ENCODE measurements at places on chromosomes 2 and 18. TPM values are rescaled to one million over a fixed set of nuclear protein-coding genes. Genes with fewer than 3 reads are reported as not detected.

The PARD6G gene
- 3.3 TPM for total RNA-seq

The SERPINB2 gene
- 0.27 TPM for total RNA-seq

The FSHR gene
- total RNA-seq, result not detected

The ASPRV1 gene
- total RNA-seq, result 0.47 TPM

The MOGAT1 gene
- total RNA-seq, result not detected

The POTEI gene
- total RNA-seq, result 0.33 TPM

The INHA gene
- total RNA-seq, result not detected

The CYS1 gene
- total RNA-seq, result 0.05 TPM

The COL4A3 gene
- total RNA-seq, result not detected

The SLC8A1 gene
- 8.3 TPM for total RNA-seq

The CDH7 gene
- 1.5 TPM for total RNA-seq

The SCTR gene
- not detected for total RNA-seq

The NT5C1B gene
- total RNA-seq, result not detected

The FSIP2 gene
- total RNA-seq, result not detected

The MAL gene
- not detected for total RNA-seq

The STRADB gene
- total RNA-seq, result 41.4 TPM

The MEP1B gene
- total RNA-seq, result not detected

The RBM43 gene
- total RNA-seq, result 0.77 TPM

The RTP5 gene
- not detected for total RNA-seq

The SH3BP4 gene
- total RNA-seq, result 20.2 TPM

All from HT1080 (cell line).